ENCODE measurements at places on chromosomes 4 and X.

- peak; percentile 67 for DNase-seq
These were observed 43.0 kb downstream of the CCDC158 start for GRCh38 chr4:76377911-76378310.

DNA sequence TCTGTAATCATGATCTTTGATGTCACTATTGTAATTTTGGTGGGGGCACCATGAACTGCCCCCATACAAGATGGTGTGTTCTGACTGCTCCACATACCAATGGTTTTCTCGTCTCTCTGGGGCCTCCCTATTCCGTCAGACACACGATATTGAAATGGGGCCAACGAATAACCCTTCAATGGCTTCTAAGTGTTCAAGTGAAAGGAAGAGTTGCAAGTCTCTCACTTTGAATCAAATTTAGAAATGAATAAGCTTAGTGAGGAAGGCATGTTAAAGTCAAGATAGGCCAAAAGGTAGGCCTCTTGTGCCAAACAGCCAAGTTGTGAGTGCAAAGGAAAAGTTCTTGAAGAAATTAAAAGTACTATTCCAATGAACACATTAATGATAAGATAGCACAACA, 205.4 kb downstream of the SPRY1 start:
- DNase-seq: no peak

DNA sequence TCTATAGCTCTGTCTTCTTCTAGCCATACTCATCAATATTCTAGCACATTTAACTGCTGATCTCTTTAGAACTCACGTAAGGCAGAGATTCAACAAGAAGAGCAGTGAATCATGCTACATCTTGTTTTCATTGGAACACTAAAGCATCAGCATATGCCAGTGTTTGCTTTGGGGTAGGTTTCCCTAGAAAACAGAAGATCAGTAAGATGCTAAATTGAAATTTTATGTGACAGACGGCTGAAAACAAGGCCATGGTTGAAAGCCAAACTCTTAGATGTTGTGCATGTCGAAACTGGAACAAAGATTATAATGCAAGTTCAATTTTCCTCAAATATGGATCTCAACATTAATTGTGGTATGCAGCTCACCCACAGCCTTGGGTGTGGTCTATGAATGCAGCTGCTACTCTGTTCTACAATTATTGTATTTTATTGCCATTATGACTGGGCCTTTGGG, 107.6 kb downstream of the PDLIM5 start:
- DNase-seq: no peak

DNA sequence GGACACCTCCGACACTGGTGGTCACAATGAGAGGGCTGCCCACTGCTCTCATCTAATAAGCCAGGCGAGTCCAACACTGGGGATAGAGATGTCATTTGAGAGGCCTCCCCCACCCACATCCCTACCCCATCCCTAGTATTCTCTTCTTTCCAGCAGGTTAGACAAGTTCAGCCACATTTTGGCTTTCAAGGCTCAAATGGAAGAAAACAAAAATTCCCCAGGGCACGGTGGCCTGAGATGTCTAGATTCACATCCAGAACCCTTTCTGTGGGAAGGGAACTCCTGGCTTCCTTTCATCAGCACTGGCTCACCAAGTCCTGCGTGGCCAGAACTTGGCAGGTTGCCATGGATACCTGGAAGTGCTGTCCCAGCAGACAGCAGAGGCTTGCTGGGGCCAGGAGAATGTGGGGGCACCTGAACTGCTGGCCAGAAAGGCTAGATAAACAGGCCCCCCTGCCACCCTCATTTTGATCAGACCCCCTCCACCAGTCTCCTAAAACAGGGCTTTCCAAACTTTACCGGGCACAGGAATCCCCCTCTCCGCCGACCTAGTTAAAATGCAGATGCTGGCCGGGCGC, 1.3 kb upstream of the NYX start:
- DNase-seq: no peak

GRCh38 chr4:145788755-145789154, 108.8 kb downstream of the C4orf51 start:
- no peak for DNase-seq

DNA sequence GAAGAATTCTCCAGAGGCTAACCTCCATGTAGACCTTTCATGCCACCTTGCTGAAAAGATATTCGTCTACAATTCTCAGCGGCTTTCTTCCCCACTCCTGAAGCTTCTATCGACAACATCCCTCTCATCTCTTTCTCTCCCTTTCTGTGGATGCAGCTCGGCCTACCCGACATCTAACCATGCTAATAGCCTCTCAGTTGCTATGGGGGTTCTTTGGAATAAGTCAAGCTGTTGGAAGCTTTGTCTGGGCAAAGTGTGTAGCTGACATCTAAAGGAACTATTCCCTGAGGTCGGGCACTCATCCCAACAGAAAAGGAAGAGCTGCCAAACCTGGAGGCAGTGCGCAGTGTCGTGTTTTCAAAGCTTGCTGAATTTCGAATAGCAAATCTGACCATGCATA, 192.1 kb downstream of the RBMX2 start:
- DNase-seq: no peak

DNA sequence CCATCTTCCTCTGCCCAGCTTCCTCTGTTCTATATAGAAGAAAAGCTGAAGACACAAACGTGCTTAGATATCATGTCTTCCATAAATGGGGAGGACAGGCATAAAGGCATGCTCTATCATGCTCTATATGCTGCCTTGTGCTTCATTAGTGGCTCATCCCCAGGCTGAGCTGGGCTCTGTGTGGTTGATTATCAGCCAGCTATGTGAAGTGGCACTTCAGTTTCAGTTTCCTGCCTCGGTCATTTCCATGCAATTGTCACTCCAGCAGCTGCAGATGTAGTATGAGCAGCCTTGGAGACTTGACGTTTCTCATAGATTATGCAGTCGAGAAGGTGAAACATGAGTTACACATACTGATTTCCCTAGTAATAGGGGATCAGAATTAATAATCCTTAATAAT, 106.2 kb downstream of the SYTL5 start:
- no peak for DNase-seq

DNA sequence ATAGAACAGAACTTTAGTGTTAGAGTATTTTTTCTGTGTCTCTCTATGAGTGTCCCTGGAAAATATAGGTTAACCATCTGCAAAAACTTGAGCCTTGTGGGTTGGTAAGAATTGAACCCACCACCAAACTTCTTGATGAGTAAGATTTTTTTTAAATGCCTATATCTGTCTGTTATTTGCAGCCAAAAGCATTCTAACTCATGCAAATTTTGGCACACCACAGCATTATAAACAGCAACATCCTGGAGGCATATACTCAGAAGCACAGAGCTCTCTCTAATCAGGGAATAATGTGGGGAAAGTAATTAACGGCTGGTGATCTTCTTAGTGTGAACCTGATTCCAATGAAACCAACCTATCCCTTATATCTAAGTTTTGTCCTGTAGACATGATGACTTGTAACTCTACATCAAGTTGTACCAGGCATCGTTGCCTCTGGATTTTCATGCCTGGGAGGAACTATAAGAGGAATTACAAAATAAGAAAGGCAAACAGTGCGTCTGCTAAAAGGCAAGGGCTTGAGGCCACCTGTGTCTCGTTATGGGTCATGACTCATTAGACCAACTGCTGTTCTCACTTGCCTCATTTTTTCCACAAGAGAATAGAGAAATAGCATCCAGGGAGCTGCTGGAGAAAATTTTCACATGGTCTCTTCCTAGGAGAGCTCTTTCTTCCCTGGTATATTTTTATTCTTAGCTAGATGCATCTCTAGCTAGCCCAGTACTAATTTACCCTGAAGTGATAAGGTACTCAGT, 202.4 kb downstream of the CHIC2 start:
- no peak for DNase-seq

- no peak for DNase-seq
These were observed 104.1 kb downstream of the ZNF518B start for GRCh38 chr4:10353110-10353509.

- DNase-seq: no peak
These were observed 5.9 kb downstream of the EDA2R start for GRCh38 chrX:66632981-66633380.

GRCh38 chr4:147160908-147161513, 215.3 kb upstream of the TTC29 start:
- peak; percentile 67 for DNase-seq

DNA sequence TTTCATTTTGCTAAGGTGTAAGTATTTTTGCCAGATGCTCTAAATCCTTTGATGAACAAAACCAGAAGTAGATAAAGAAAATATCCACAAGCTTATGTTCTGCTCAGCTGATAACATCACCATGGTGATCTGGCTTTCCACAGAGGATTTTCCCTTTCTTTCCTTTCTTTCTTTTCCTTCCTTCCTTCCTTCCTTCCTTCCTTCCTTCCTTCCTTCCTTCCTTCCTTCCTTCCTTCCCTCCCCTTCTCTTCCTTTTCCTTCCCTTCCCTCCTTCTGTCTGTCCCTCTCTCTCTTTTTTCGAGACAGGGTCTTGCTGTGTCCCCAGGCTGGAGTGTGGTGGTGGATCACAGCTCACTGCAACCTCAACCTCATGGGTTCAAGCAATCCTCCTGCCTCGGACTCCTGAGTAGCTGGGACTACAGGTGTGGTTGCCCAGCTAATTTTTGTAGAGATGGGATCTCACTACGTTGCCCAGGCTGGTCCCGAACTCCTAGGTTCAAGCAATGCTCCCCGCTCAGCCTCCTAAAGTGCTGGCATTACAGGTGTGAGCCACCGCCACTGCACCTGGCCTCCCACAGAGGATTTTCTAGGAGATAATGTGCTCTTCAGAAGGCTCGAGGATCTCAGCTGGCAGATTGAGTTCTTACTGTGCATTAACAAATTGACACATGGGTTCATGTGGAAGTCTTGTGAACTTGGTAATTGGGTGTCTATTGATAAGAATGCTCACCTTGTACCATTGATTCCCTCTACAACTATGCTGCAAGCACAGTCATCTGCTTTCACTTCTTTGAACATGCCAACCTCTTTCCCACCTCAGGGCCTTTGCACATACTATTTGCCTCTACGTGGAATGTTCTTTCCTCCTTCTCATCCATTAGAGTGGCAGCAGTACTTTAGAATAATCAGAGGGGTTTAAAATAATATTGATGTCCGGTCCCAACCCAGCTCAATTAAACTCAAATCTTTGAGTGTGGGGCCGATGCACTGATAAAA, 1.4 kb upstream of the RHOH start:
- no peak for DNase-seq

DNA sequence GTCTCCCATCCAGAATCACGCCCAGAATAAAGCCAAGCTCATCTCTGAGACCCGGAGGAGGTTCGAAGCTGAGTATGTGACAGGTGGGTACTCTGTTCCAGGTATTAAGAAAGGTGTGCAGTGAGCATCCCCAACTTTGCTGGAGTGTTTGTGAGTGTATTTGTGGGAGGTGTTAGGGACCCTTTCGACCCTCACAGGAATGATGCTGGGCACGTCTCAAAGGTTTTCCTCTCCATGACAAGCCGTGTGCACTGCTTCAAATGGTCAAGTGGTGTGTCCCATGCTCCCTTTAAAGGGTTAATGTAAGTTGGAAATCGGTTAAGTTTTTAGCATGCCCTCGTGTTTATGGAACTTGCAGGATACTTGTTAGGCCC, 442 bp downstream of the MOSPD2 start:
- no peak for DNase-seq

- DNase-seq: no peak
These were observed 5.8 kb downstream of the CNKSR2 start for GRCh38 chrX:21379991-21380390.

DNA sequence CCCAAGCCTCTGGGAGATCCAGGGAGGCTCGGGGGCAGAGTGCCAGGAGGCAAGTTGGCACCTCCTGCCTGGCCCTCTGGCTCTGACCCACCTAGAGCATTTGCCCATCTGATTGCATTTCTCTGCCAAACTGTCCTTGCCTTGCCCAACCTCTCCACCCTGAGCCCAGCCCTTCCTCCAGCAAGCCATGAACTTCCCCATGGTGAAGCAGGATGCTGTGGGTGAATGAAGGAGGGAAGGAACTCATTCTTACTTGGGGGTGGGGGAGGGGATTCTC, 9.3 kb upstream of the CNGA2 start:
- DNase-seq: no peak

GRCh38 chrX:121457096-121457495, 409.7 kb downstream of the GLUD2 start:
- no peak for DNase-seq

DNA sequence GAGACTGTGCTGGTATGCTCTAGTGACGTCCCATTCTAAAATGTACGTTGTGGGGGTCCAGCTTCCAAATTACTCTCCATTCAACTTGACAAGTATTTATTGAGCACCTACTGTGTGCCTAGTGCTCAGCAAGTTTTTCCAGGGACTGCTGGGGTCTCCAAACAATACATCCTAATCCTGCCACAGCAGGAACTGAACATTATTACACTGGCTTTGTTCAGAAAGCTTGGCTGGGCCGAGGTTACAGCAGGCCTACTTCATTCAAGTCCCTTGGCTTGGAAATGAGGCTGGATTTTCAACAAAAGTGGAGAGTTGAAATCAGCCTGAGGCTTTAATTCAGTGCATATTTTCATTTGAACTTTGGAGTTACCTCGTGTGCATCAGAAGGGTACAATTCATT, 78.0 kb downstream of the GUCY2F start:
- DNase-seq: no peak

GRCh38 chrX:48937054-48937907, 18.5 kb upstream of the PIM2 start:
- no peak for DNase-seq

DNA sequence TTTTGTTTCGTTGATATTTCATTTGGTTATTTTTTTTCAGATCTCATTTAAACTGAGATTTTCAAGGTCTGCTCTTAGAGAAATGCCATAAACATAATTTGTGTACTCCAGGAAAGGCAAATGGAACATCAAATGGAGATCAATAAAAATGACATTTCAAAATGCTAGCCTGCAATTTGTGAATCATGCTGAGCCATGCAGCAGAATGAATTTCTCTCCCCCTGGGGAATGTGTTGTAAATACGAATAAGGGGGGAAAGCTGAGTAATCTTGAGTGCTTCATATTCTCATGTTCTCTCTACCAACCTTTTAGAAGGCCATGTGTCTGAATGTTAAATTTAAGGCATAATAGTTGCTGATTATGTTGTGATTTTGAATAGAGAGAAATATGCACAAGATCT, 7.8 kb downstream of the ZCCHC4 start:
- DNase-seq: no peak

GRCh38 chrX:72050011-72050410, 81.7 kb downstream of the RTL5 start:
- no peak for DNase-seq

DNA sequence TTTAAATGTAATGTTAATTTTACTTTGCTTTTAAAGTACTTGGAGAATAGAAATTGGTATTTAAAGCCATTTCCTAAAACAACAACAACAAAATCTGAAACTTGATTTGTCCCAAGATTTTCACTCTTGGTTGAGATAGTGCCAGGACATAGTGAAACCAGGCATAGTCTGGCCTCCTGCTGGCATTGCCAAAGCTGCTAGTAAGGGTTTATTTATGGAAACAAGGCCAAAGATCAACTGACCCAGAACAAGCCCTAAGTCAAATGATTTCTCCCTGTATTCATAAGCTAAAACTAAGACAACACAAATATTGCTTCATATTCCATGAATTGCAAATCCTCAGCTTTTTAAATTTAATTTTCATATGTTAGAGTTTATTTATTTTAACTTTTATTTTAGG, 227.5 kb upstream of the FGF13 start:
- no peak for DNase-seq
